ENCODE measurements at places on chromosomes 7 and 10. TPM values are rescaled to one million over a fixed set of nuclear protein-coding genes. Genes with fewer than 3 reads are reported as not detected.

PRPS1L1 gene
- total RNA-seq = not detected

ADARB2 gene
- total RNA-seq = not detected

HOXA1 gene
- 3.3 TPM for total RNA-seq

RBM33 gene
- total RNA-seq = 13.4 TPM

TUBB8 gene
- not detected for total RNA-seq

PTPN20 gene
- 1.0 TPM for total RNA-seq

STAG3 gene
- total RNA-seq = 0.23 TPM

SSC4D gene
- total RNA-seq = 0.34 TPM

EBLN1 gene
- total RNA-seq = not detected

C10orf71 gene
- total RNA-seq = not detected

MRLN gene
- not detected for total RNA-seq

BICC1 gene
- 99.4 TPM for total RNA-seq

FXYD4 gene
- not detected for total RNA-seq

ELAPOR2 gene
- total RNA-seq = 11.8 TPM

FFAR4 gene
- not detected for total RNA-seq

EN2 gene
- under 0.01 TPM for total RNA-seq

INMT gene
- total RNA-seq = 567 TPM

SLC18A2 gene
- not detected for total RNA-seq

VWDE gene
- not detected for total RNA-seq

BAIAP2L1 gene
- 1.3 TPM for total RNA-seq

APBB1IP gene
- 0.51 TPM for total RNA-seq

FAM180A gene
- total RNA-seq = 14.1 TPM

TBXAS1 gene
- 4.9 TPM for total RNA-seq

DPYSL4 gene
- 21.8 TPM for total RNA-seq

GPR37 gene
- total RNA-seq = not detected

SLC18A3 gene
- total RNA-seq = not detected

SYNPO2L gene
- 0.68 TPM for total RNA-seq

RUFY2 gene
- total RNA-seq = 18.6 TPM

SLC39A12 gene
- not detected for total RNA-seq

PAPOLB gene
- total RNA-seq = 0.12 TPM

CADPS2 gene
- 14.2 TPM for total RNA-seq

CRPPA gene
- total RNA-seq = 0.94 TPM

ZNF22 gene
- 18.2 TPM for total RNA-seq

RSBN1L gene
- 13.2 TPM for total RNA-seq

SLC26A3 gene
- not detected for total RNA-seq

ZNF804B gene
- not detected for total RNA-seq

CRTAC1 gene
- not detected for total RNA-seq

WDR86 gene
- total RNA-seq = 7.6 TPM

FKBP9 gene
- total RNA-seq = 351 TPM

LIPM gene
- not detected for total RNA-seq

LRRN3 gene
- total RNA-seq = 2.9 TPM

SLC13A4 gene
- 1.2 TPM for total RNA-seq

METTL2B gene
- 23.6 TPM for total RNA-seq

CDHR1 gene
- total RNA-seq = 0.26 TPM

HEPACAM2 gene
- total RNA-seq = not detected

TMEM273 gene
- total RNA-seq = not detected

TACC2 gene
- total RNA-seq = 8.4 TPM

OR9A2 gene
- not detected for total RNA-seq
